ENCODE measurements at places on chromosomes 2 and 18.

- DNase-seq = no peak
These were observed 100.8 kb downstream of the NOL10 start for GRCh38 chr2:10588931-10589330.

DNA sequence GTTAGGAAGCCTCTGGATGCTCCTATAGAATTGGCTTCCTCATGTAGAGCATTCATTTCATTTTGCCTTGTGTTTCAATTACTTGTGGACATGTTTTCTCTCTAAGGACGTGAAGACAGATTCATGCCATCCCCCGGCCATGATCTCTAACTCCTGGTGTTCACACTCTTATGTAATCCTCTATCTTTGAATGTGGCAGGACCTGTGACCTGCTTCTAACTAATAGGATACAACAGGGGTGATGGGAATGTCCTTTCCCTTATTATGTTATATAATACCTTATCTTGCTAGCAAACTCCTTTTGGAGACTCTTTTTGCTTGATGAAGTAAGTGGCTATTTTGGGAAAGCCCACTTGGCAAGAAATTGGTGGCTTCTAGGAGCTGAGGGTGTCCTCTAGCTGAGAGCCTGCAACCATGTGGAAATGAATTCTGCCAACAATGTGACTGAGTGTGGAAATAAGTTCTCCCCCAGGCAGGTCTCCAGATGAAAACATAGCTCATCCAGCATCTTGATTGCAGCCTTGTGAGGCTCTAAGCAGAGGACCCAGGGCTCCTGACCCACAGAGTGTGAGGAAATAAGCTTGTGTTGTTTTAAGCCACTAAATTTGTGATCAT, 13.8 kb downstream of the DPYSL5 start:
- DNase-seq = no peak

DNA sequence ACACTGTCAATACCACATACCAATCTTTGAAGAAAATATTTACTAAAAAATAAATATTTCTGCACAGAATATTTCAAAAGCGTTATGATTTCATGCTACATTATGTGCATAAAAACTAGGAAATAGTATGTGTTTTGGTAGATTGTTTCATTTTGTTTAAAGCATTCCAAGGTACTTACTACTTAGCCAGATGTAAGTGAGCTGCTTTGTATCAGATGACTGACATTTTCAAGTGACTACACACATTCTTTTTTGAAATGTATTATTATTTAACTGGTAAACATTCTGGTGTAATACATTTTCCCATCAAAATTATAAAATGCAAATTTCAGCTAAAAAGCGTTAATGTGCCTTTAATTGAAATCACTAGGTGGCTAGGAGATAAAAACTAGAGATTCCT, 21.5 kb downstream of the GCA start:
- DNase-seq = no peak

- no peak for DNase-seq
These were observed 992.7 kb downstream of the BCL11A start for GRCh38 chr2:59560769-59561168.

GRCh38 chr2:171244466-171244969, 83.8 kb upstream of the TLK1 start:
- DNase-seq = peak; percentile 81

GRCh38 chr2:239778042-239778851, 246.9 kb downstream of the NDUFA10 start:
- no peak for DNase-seq

DNA sequence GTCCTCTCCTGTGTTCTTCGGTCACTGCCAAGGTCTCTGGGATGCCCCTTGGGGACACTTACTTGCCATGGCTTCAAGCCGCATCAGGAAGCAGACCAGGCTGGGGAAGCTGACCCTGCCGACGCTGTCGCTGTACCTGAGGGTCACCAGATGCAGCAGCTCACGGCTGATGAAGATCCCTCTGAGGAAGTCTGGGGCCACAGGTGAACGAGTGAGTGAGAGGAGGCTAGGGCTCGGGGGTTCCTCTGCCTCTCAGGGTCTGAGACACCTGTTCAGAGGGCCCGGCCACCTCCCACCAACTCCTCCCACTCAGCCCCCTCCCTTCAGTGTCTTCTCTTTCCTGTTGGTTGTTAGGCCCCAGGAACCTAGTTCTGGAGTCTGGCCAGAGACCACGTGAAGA, 74.9 kb downstream of the CAPN13 start:
- DNase-seq = no peak

DNA sequence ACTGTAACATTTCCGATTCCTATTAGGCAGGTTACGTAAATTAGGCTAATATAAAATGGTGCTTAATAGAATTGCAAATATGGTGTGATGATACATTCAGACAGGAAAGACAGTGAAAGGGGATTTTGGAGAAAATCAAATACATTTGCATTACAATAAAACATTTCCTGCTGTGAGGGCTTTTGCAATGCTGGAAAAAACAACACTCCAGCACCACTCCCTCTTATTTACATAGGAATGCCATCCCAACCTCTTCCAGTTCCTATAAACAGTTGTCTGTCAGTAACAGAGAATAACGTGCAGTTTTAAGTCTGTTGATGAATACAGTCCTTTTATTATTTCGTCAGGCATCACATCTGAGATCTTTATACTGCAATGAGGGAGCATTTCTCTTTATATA, 298.8 kb upstream of the FANCL start:
- no peak for DNase-seq

DNA sequence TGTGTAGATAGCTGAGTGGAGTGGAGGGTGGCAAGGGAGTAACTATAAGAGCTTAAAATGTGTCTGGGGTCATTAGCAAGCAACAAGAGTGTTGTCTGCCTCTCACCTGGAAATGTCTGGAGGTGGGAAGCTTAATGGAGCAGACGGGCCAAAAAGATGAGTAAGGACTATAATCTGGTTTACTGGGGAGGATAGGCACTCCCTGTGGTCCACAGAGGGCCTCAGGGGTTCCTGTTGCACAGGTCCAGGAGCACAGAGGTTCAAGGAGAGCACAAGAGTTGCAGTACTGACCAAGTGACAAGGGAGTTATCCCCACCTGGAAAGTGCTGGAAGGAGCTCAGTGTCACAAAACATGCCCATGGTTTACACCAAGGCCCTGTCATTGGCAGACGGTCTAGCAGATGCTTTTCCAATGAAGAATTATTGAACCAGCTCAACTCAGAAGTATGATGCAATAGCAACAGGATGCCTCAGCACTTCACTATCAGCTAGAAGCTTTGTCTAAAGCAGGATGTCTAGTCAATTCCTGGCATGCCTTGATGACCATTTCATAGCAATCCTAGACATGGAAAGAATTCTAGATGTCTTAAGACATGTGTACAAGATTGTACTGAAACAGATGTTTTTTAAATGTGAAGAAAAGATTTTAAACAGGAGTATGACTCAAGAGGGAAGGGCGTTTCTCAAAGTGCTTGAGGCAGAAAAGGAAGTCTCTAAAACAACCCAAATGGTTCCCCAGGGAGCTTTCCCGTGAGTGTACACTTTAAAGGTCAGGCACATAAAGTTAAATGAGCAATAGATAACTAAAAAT, 62.9 kb upstream of the SERPINE2 start:
- DNase-seq = no peak
